ENCODE measurements at places on chromosomes 6 and 20.

DNA sequence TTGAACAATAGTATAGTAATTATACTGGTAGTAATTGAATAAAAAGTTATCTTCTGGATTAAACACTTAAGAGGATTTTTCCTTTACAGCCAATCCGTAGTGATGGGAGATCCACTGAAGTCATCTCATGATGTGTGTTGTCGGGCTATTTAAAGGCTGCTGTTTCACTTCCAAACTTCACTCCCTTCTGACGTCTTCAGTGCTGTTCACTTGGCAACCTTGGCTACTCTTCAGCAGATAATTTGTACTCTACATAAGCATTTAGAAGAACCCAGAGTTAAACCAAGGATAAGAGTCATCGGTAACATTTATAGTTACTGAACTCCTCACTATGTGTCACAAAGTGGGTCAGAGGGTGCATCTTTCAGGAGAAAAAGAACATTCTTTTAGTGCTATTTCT, 179.1 kb upstream of the EYA4 start:
- no peak for DNase-seq

- DNase-seq, result no peak
Observed at GRCh38 chr6:137049095-137049494, 4.3 kb upstream of the IL20RA start.

DNA sequence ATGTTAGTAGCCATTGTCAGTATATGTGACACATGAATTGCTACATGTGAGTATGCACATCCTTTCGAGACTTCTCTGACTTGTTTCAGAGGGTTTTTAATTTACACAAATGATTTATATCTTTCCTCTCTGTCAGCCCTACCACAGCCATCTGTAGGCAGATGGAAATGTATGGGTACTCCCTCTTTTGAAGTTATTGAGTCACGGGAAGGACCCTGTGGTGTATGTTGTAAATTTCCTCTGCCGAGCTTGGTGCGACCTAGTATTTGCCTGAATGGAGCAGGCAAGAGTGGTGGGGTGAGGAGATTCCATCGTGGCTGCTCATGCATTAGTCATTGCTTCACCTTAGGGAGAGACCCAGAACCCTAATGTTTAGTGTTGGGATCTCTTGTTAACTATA, 171.9 kb downstream of the JARID2 start:
- DNase-seq, result no peak

GRCh38 chr20:37348792-37349516, 3.0 kb downstream of the SRC start:
- DNase-seq, result no peak

- no peak for DNase-seq
Observed at GRCh38 chr20:5835321-5835821, 85.2 kb downstream of the SHLD1 start.

- no peak for DNase-seq
Observed at GRCh38 chr20:20334489-20334888, 33.4 kb upstream of the INSM1 start.

DNA sequence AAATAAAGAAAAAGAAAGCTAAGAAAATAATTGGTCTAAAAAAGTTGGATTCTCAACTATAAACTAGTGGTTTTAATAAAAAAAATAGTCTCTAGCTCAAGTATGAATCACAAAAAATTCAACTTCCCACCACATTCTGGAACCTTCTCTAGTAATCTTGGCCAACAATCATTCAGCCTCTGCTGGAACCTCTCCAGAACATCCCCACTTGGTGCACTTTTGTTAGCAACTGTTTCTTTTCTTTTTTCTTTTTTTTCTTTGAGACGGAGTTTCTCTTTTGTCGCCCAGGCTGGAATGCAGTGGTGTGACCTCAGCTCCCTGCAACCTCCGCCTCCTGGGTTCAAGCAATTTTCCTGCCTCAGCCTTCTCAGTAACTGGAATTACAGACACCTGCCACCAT, 35.7 kb downstream of the TXLNB start:
- no peak for DNase-seq

GRCh38 chr6:69835414-69836179, 30.8 kb upstream of the COL19A1 start:
- DNase-seq, result peak; percentile 4

GRCh38 chr6:28978959-28979561, 26.1 kb downstream of the ZNF311 start:
- no peak for DNase-seq

DNA sequence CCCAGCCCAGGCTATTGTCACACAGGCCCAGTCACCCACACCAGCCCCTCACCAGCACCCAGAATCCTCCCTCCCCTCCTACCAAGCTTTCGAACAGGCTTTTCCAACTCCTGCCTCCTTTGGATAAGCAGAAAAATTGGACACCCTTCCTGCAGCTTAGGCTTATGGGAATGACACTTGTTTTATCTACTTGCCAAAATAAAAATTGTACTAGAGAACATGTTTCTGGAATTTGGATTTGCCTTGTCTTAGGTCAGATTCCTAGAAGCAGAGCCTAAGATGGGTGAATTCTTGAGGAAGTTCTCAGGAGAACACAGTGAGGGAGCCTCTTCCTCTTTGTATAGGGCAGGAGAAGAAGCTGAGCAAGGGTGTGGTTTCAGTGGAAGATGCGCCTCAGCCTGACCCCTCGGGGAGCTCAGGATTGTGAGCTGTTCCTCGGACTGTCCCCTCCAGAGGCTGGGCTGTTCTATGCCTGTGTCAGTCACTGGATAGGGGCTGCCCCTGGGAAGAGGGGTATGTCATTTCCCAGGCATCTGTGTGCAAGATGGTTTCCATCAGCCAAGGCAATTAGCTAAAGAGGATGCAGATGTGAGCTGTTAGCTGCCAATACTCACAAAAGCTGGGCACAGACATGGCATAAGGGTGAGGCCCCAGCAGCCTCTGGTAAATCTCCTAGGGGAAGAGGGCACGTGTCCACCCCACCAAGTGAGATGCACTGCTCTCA, 33.9 kb downstream of the ITPR3 start:
- DNase-seq, result no peak

- DNase-seq, result no peak
Observed at GRCh38 chr20:58755062-58755697, 62.6 kb downstream of the NPEPL1 start.

DNA sequence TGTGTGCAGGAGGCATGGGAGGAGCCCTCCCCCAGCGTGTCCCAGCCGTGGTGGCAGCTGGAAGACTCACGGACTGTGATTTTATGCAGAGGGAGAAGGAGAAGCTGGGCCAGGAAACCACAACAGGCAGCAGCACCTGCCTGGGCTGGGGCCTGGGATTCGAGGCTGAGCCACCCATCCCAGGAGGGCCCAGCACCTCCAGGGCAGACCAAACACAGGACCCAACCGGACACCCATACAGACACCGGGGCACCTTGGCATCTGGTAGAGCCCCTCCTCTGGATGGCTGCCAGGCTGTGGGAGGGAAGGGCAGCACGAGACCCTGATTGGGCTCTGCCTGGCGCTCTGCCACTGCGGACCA, 41.7 kb upstream of the CHRNA4 start:
- no peak for DNase-seq

- no peak for DNase-seq
Observed at GRCh38 chr6:128821116-128821515, 61.8 kb upstream of the LAMA2 start.

- no peak for DNase-seq
Observed at GRCh38 chr6:81950877-81951276, 198.4 kb upstream of the TENT5A start.

GRCh38 chr6:130288065-130288464, 65.3 kb upstream of the SAMD3 start:
- no peak for DNase-seq

DNA sequence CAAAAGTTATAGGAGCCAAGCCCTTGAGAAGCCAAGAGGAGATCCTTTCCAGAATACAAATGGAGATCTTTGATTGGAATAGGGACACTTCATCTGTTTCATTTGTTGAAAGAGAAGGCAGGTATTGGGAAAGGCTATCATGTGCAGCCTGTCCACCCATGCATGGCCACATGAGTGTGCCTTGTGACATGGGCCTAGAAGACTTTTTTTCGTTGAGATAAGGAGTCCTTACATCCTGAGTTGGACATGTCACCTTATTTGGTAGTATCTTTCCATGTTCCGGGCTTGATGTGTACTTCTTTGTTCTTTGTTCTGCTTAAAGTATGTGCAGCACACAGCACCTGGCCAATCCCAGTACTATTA, 42.1 kb upstream of the SYNCRIP start:
- DNase-seq, result no peak
